IMR-90 (cell line): ENCODE measurements at places on chromosomes 12 and 14. TPM values are rescaled to one million over a fixed set of nuclear protein-coding genes. Genes with fewer than 3 reads are reported as not detected.

DNA sequence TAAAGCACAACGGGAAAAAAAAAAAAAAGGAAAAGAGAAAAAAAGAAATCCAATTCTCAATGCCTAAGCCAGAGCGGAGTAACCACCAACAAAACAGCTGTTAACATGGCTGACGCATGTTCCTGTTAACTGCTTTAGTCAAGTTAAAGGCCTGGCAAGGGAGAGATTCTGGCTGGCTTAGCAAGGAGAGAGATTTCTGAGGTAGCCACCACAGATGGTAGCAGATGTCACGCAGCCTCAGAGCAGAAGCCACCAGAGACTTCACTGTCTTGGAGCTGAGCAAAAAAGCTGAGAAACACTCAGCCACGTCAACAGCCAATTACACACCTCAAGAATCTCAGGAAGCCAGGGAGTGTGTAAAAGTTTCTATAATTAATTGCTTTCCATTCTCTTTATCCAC, 87.1 kb downstream of the TMCC3 start:
- H3K27me3 ChIP-seq, result peaks cover 23% of the 10 kb centered on the region
- no peaks in the 10 kb centered on the region for H3K36me3 ChIP-seq
- no peaks in the 10 kb centered on the region for H3K4me1 ChIP-seq
- H3K4me3 ChIP-seq, result no peak overlapping the region
- no peak for DNase-seq

PPP1R3E gene
- total RNA-seq, result 1.1 and 1.3 TPM in 2 replicates

- peak; percentile 29 for DNase-seq
- H3K4me3 ChIP-seq, result no peak overlapping the region
- H3K27ac ChIP-seq, result no peak overlapping the region
- H3K36me3 ChIP-seq, result no peaks in the 10 kb centered on the region
- H3K27me3 ChIP-seq, result no peaks in the 10 kb centered on the region
Measured at GRCh38 chr12:102816816-102817434, 100.1 kb downstream of the PAH start.

FERMT2 gene
- total RNA-seq, result 217 and 229 TPM in 2 replicates

CFAP54 gene
- total RNA-seq, result 0.18 and 0.28 TPM in 2 replicates

DNA sequence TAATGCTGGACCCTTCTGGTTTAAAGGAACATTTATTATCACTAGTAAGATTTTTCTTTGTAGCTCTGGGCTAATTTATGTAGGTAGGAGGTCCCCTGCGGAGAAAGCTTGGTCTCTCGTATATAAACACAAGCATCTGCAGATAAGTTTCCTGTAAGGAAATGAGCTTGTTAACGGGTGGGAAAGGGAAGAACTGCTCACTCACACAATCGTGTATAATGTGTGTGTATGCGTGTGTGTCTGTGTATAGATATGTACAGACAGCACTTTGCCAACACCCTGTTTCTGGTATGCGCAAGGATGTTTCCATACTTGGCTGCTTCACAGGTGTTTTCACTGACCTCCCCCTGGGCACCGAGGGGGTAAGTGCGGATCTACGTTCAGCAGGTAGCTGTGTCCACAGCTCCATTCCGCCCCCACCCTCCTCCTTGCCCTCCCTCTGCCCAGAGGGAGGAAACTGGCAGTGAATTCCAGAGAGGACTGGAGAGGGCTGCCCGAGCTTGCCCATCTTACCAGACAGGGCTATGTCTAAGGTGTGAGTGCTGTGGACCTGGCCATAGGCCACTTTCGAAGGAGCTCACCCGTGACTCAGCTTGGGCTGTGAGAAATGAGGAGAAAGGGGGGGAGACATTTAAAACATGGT, 65.2 kb downstream of the NINJ2 start:
- H3K36me3 ChIP-seq, result no peaks in the 10 kb centered on the region
- H3K27ac ChIP-seq, result no peak overlapping the region
- no peaks in the 10 kb centered on the region for H3K4me1 ChIP-seq
- peaks cover 24% of the 10 kb centered on the region for H3K27me3 ChIP-seq

- H3K4me3 ChIP-seq, result no peak overlapping the region
- peak overlapping the region; percentile 70 for H3K27ac ChIP-seq
- no peaks in the 10 kb centered on the region for H3K27me3 ChIP-seq
- H3K4me1 ChIP-seq, result peaks cover 7% of the 10 kb centered on the region
- H3K36me3 ChIP-seq, result no peaks in the 10 kb centered on the region
- DNase-seq, result peak; percentile 81
Measured at GRCh38 chr12:127284870-127285431, 982.0 kb upstream of the TMEM132C start.

BRMS1L gene
- total RNA-seq, result 1.8 and 5.0 TPM in 2 replicates

GRCh38 chr14:100058777-100059437, 6.3 kb upstream of the EVL start:
- H3K4me1 ChIP-seq, result 0 out of 2 replicates have a peak, but pooled peaks cover 2% of the 10 kb centered on the region
- H3K4me3 ChIP-seq, result no peak overlapping the region
- H3K27ac ChIP-seq, result no peak overlapping the region
- no peak for DNase-seq

DNA sequence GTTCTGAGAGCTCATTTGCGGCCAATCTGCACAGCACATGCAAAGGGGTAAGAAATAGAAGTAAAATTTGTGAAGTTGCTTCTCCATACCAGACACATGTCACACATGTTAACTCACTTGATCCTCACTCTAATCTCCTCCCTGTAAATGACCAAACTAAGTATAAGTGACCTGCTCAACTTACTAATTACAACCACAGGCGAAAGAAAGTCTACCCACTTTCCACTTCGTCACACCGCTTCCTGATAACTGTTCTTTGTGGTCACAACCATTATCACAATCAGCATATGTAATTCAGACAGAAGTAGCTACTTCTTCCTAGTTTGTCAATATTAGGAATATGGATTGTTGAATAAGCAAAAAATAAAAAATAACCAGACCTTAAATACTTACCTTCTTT, 293.7 kb upstream of the CLEC14A start:
- H3K27me3 ChIP-seq, result no peaks in the 10 kb centered on the region
- no peak overlapping the region for H3K27ac ChIP-seq
- no peak for DNase-seq
- no peaks in the 10 kb centered on the region for H3K4me1 ChIP-seq

C1S gene
- 34.4 and 49.6 TPM in 2 replicates for total RNA-seq

GRCh38 chr12:65171870-65172269, 2.5 kb downstream of the LEMD3 start:
- H3K4me1 ChIP-seq, result peaks cover 2% of the 10 kb centered on the region; the same call in 1 of the 2 replicates
- H3K36me3 ChIP-seq, result peaks cover 2% of the 10 kb centered on the region; the same call in 1 of the 2 replicates
- no peak overlapping the region for H3K27ac ChIP-seq
- H3K4me3 ChIP-seq, result peak overlapping the region; percentile 26; the same call in 1 of the 2 replicates

DNA sequence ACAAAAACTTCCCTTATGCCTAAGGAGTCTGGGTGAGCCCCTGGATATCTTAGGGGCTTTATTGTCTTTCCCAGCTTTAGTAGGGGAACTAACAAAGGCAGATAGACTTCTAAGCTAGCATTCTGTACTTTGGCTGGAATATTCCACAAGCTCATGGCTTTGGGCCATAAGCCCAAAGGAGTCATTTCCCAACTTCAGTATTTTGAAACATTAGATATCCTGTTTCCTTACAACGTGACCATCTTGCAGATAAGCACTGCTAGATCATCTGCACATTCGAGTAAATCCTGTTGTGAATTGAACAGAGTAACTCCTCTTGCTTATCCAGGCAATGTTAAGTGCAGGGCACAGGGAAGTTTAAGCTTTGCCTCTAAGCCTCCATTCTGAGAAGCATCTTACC, 70.6 kb upstream of the ACTN1 start:
- H3K4me1 ChIP-seq, result peaks cover 34% of the 10 kb centered on the region
- no peak overlapping the region for H3K4me3 ChIP-seq
- DNase-seq, result peak; percentile 93
- H3K27me3 ChIP-seq, result no peaks in the 10 kb centered on the region

- H3K4me3 ChIP-seq, result no peak overlapping the region
- no peak for DNase-seq
- no peaks in the 10 kb centered on the region for H3K36me3 ChIP-seq
- no peak overlapping the region for H3K27ac ChIP-seq
- H3K27me3 ChIP-seq, result no peaks in the 10 kb centered on the region
Measured at GRCh38 chr12:64383675-64384074, 6.9 kb downstream of the C12orf56 start.

DNA sequence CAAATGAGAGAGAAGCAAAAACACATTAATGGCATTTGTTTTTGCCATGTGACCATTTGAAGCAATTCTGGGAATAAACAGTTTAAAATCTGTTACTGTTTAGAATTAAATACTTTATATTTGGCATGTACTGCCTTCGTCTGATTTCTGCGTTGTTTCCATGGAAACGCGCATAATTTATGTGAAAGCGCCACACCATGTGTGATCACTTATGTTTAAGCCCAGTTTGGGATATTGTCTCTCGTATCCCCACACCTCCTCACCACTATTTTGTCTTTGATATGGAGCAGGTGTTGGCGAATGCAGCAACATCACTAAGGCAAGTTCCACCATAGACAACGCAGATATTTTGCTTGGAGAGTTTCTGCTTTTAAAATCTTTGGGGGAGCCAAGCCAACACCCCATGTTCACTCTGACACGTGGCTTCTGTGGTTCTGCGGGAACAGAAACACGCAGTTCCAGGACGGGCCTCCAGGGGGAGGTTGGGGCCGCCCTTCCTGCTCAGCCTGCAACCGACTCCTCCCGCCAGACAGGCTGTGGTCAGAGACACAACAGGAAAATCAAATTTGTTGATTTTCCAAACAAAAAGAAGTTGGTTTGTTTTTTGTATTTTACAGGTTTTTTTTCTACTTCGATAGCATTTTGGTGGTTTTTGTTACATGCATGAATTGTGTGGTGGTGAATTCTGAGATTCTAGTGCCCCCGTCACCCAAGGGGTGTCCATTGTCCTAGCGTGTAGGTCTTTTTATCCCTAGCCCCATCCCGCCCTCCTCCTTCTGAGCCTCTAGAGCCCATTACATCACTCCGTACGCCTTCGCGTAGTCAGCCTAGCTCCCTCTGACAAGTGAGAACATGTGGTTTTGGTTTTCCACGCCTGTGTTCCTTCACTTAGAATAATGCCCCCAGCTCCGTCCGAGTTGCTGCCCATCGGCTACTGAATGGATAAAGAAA, 101.9 kb upstream of the SFSWAP start:
- no peaks in the 10 kb centered on the region for H3K4me1 ChIP-seq
- no peak overlapping the region for H3K4me3 ChIP-seq
- H3K27ac ChIP-seq, result no peak overlapping the region
- H3K36me3 ChIP-seq, result no peaks in the 10 kb centered on the region
- H3K27me3 ChIP-seq, result no peaks in the 10 kb centered on the region

DNA sequence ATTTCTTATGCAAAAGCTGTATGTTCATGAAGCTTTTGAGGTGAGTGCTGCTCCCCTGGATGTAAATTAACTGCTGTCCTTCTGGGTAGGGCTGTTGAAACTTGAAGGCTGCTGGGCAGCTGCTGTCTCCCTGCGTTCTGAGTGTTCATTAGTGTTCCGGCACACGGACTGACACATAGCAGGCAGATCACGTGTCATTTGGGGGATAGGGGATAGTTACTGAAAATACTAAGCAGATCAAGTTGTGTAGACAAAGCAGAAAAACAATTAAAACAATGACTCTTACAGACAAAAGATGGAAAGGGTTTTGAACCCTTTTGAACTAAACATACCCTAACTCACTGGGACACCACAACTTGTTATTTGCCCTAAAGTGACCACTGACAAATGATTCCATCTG, 82.5 kb downstream of the PRICKLE1 start:
- no peak overlapping the region for H3K27ac ChIP-seq
- no peak overlapping the region for H3K4me3 ChIP-seq
- DNase-seq, result no peak
- no peaks in the 10 kb centered on the region for H3K27me3 ChIP-seq

DNA sequence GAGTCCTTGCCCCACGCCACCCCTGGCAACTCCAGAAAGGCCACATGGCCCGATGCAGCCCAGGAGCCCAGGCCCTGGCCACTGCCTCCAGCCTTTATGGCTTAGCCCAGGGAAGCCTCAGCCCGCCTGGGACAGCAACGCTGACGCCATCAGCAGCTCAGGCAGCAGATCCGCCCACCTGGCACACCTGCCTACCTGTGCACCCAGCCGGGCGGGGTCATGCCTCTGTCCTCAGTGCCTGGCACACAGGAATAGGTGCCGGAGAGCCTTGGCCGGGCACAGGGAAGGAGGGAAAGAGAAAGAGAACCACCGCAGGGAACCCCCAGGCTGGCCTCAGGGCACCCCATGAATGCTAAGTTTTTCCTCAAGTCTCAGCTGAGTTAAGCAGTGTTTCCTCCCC, 21.1 kb downstream of the BEGAIN start:
- H3K36me3 ChIP-seq, result no peaks in the 10 kb centered on the region
- peaks cover 84% of the 10 kb centered on the region for H3K27me3 ChIP-seq
- peaks cover 3% of the 10 kb centered on the region; the same call in 1 of the 2 replicates for H3K4me1 ChIP-seq
- no peak overlapping the region for H3K27ac ChIP-seq
- no peak overlapping the region for H3K4me3 ChIP-seq
